GM20000 (cell line): ENCODE measurements at places on chromosomes 5 and 9.

GRCh38 chr9:130936285-130937117 lies 2.5 kb downstream of the FIBCD1 start:
- DNase-seq: no peak

DNA sequence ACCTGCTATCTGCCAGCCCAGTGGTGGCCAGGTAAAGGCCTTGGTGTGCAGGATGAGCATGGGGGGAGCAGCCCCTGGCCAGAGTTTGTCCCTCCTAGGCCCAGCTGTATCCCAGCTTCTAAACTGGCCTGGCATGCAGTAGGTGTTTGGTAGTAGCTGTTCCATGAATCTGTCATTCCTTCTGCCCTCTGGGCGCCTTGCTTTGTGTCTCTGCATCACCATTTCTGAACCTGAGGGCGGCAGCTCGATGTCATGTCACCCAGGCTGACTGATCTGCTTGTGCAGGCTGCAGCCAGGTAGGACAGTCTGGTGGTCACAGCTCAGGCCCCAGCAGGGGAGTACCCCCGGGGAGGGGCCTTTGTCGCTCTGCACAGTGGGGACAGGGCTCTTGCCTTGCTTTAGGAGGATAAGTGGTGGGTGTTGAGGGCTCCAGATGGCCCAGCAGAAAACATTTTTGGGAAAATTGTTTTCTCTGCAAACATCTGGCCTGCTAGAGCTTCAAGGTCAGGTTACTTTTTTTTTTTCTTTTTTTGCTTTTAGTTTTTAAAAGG lies 4.6 kb upstream of the SUSD3 start:
- no peak for DNase-seq

DNA sequence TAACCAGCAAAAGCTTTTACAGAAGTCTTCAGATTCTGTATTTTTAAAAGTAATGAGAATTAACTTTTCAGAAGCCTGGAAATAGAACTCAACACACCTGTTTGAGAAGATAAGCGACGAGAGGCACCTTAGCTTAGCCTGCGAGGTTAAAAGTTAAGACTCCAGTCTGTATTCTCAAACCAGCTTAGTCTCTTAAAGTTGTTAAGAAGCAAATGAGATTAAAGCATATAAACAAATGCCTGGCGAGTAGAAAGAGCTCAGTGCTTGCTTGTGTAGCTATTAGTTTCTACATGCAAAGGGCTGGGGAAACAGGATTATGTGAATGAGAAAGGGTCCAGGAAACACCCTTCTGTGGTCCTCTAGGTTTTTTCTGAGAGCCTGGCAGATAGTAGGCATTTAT lies 51.7 kb downstream of the MTAP start:
- no peak for DNase-seq

DNA sequence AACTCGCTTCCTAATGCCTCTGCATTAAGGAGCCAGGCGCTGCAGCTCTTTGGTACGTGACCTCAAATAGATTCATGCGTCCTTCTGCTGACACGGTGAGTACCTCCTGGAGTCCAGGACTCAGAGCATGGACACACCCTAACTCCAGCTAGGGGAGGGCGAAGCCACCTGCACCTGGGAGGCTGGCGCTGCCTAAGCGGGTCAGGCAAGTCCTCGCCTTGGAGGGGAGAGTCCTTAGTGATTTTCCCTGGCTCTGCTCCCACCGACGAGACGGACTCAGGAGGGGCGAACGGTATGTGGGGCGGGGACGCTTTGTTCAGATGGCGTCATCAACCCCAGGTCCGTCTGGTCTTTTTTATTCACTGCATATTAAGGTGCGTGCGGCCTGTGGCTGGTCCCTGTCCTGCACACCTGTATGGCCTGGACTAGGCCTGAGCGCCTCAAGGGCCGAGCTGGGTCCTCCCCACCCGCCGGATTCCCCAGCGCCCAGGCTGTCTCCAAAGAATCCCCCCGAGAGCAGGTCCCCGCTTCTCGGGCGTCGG lies 50.3 kb downstream of the NSUN2 start:
- DNase-seq: no peak

GRCh38 chr5:91224456-91224855 lies 158.7 kb downstream of the ARRDC3 start:
- DNase-seq: no peak
